GM04504 (cell line): ENCODE measurements at places on chromosomes 1 and 21.

DNA sequence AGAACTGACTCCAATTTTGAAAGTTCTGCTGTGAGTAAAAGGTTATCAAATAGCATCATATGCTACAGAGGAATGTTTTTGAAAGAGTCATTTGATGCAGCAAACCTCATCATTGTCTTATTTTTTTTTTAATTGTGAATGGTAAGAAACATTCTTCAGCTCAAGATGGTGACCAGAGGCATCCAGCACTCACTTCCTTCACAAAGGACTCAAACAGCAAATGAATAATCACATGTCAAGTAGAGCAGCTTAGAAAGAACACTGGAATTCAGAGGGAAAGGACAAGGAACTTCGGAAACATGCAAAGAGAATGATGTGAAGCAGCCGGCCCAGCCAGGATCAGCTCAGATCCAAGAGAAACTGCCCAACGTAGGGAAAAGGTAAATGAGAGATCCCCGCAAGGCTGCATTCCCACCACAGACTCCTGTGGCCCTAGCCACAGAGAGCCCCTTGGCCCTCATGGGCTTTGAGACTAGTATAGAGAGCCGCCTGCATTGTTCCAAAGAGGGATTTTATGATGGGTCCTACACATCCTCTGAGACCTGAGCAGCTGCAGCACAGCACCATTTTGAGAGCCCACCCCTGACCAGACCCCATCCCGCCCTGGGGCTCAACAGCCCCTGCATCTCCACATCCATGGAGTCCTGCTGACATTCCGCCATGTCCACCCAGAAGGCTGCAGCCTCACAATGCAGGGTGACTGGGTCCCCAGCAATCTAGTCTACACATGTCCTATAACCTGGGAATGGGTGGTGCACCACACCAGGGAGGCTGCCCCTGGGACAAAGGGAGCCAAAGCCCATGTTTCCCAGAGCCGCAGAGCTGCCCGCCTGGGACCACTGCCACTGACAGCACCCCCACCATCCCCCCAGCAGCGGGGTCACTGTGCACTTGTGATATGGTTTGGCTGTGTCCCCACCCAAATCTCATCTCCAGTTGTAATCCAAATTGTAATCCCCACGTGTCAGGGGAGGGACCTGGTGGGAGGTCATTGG lies 21.2 kb upstream of the UTS2 start:
- no peak for DNase-seq

DNA sequence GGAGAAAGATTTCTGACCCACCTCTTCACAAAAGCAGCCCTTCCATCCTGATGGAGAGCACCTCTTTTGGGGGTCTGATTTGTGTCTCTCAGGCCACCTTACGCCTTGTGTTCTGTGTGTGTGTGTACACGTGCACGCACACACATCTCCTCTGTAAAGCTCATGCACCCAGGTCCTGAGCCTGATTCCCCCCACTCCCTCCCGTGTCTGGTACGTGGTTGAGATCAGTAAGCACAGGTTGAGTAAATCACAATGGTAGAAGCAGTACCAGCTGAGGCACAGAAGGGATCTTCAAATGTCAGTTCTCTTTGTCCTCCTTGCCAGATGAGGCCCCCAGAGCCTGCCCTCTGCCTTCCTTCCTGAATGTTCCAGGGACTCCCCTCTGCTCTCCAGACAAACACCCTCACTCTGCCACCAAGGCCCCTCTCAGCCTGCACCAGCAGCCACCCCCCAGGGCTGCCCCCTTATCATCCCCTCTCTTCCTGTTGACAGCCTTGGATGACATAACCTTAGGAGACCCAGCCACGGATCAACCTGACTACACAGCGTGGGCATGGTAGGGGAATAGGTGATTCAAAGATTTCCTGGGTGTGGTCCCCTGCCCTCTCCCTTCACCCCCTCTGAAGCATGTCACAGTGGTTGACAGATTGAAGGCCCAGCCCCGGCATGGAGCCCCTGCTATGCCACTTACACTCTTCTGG lies 112.8 kb downstream of the HIVEP3 start:
- DNase-seq = no peak

DNA sequence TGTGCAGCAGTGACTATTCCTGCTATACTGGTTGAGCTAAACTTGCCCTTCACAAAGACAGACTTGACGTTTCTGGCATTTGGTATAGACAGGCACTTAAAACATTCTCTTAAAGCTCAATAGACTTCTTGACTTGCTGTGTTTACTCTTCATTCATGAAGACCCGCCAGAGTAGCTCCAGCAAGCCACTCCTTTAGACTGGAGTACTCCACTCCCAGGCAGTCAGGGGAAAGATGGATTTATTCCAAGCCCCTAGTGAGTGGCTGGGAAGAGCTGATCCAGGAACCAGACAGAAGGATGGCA lies 70.7 kb downstream of the EVA1C start:
- DNase-seq = no peak

- DNase-seq = no peak
These were observed 217.2 kb downstream of the CHRM3 start for GRCh38 chr1:239603530-239603929.

DNA sequence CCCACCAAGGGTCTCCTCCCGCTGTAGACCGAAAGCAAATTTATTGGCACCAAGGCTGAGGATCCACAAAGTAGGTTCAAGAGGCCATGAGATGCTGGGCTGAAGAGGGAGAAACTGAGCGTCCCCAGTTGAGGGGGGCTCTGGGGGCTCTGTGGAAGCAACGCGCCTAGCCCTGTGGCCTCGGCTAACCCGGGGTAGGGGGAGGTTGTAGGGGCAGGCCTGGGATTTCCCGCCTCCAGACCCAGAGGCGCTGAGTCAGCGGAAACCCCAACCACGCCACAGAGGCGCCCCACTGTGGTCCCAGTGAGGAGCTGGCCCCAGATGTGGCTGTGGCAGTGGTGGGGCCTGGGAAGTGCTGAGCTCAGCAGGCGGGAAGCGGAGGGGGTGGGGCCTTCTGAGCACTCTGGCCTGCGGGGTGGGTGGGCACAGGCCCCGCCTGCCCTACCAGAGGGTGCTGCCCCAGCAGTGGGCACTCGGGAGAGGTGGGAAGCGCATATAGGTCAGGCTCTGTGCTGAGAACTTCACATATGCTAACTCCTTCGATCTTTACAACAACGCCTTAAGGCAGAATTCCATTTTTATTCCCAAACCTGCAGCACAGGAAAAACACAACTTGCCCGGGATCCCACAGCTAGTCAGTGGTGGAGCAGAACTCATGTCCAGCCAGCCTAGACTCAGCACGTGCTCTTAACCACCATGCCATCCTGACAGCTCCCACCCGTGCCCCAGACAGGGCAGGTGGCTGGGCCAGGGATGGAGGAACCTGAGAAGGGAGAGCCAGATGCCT lies 1.5 kb upstream of the COL16A1 start:
- DNase-seq = no peak

GRCh38 chr1:166999500-167000055 lies 10.5 kb downstream of the MAEL start:
- DNase-seq = no peak

- DNase-seq = no peak
These were observed 31.0 kb upstream of the POU3F1 start for GRCh38 chr1:38077523-38078147.

GRCh38 chr1:187563191-187563590 lies 734.4 kb downstream of the PLA2G4A start:
- DNase-seq = no peak

GRCh38 chr21:32828908-32829307 lies 57.4 kb upstream of the PAXBP1 start:
- no peak for DNase-seq

DNA sequence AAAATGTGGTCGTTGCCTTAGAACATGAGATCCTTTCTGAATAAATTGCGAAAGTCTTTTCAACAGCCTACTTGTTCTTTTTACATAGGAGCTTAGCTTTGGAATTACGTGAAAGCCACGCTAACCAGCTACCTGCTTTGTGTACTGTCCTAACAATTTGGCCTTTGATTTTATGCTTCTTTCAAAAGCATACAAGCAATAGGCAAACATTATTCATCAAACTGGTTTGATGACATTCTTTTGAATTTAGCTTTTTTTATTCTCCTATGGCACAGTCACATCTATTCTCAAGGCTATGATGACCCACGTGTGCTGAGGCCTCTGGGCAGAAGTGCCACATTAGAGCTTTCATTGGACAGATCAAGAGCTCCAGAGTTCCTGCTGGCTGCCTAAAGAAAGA lies 178.0 kb upstream of the DPT start:
- no peak for DNase-seq

DNA sequence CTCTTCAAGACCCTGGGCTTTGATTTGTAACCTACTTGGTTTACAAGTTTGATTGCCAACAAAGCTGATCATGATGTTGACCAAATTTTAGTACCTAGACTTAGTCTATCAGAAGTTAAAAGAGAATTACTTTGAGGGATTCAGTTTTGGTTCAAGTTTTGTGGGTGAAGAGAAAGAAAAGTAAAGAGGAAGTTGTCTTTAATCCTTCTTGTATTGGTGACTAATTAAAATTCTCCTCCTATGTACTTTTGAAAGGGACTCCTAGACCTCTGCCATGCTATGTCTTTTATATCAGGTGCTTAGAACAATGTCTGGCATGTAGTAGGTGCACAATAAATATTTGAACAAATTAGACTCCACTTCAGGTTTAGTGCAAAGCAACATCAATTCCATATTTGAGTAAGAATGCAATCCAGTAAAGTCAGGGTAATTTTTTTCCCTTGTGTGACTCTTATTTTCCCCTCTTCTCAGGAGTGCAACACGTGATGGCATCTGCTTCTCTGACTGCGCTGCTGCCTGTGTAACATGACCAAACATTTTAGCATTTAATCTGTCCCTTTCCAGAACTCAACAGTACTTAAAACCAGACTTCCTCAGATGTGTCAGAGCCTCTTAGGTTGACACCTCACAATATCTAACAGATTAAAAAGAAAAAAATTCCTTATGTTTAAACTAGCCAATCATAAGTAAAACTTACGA lies 41.1 kb upstream of the KCNQ4 start:
- no peak for DNase-seq

DNA sequence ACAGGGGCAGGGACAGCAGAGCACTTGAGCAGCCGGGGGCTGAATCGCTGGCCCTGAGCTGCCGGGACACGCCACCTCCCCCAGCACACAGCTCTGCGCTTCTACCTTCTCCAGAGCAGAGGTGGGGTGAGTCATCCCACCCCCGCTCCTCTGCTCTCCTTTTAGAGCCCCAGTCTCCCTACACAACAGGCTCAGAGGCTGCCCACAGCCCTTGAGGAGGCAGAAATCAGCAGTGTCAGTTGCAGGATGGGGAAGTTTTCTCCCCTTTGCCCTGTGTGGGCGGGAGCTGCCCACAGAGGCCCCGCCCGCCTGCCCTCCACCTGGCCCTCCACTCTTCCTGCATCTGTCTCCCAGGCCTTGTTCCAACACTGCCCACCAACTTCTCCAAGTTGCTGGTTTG lies 94.6 kb downstream of the STUM start:
- DNase-seq = no peak

- no peak for DNase-seq
These were observed 104.9 kb upstream of the PLD5 start for GRCh38 chr1:242629396-242629795.

DNA sequence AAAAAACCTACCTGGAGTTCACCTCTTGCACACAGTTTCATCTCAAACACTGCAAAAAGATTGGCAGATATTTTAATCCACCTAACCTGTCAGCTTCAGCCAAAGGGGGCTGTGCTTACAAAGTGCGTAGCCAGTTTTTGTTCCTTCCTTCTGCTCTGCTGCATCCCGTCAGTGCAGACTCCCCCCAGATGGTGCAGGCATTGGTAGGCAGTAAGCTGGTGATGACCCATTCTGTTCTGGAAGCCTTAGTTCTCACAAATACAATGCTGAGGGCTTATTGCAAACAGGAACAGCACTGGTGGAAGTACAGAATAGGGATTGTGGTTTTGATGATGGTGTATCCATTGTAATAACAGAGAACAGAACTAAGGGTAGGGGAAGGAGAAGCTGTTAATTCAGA lies 239.5 kb downstream of the RYR2 start:
- no peak for DNase-seq

GRCh38 chr1:209455145-209455544 lies 128.4 kb upstream of the CAMK1G start:
- DNase-seq = no peak

GRCh38 chr1:209103092-209103491 lies 480.4 kb upstream of the CAMK1G start:
- DNase-seq = no peak

- DNase-seq = no peak
These were observed 204.8 kb downstream of the AKT3 start for GRCh38 chr1:243645281-243645680.

GRCh38 chr1:169928438-169929209 lies 34.9 kb upstream of the SCYL3 start:
- peak; percentile 25 for DNase-seq

DNA sequence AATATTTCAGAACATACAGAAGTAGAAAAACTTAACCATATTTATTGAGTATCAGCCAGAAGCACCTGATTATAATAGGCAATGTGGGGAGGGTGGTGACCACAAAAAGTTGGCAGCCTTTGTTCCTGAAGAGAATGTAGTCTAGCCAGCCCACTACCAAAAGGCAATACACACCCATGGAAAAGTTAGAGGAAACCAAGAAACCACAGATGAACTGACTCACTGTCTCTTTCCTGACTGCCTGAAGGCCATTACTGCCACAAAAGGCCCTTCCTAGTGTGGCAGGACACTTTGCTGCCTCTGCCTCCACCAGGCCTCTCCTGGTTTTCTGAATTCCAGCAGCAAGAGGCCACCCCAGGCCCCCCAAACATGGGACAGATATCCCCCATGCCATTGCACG lies 14.6 kb upstream of the PROX1 start:
- DNase-seq = no peak

DNA sequence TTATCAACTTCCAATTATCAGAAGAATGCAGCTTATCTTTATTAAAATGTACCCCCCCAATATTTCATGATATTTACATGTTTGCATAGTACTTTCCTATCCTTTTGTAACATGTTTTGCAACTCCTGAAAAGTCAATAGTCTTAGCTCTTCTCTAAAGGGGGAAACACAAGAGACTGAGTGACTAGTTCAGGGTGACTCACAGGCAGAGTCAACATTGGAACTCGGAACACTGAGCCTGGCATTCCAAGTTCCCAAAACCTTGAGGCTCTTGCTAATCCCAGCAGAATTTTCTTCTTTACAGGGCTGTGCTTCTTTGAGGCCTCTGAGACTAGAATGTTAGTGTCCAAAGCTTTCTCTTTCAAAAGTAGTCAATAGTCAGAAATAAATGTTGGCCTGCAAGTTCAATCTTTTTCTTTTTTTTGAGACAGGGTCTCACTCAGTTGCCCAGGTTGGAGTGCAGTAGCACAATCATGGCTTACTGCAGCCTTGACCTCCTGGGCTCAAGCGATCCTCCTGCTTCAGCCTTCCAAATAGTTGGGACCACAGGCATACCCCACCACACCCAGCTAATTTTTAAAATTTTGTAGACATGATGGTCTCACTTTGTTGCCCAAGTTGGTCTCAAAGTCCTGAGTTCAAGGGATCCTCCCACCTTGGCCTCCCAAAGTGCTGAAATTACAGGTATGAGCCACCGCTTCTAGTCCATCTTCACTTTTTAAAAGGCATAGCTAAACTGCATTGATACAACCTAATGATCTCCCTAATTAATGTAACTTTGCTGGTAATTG lies 37.5 kb downstream of the ZNF281 start:
- peak; percentile 37 for DNase-seq

DNA sequence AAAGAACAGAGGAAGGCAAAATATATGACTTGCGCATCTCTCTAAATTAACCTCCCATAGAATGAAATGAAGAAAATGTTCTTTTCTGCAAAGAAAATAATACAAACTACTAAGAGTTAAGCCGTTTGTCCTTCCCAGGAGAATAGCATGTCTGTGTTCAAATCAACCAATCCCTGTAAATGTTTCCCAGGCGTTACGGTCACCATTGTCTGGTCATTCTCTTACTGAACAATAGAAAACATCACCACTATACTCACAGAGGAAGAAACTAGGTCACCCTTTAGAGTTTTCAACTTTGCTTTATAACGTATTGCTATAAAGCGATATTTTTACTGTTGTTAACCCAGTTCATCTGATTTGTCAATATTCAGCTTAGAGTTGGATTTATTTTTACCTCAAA lies 34.1 kb downstream of the COL11A1 start:
- DNase-seq = no peak
